Spleen (tissue), 13 donors: ENCODE measurements at places on chromosomes 5 and 9. TPM values are rescaled to one million over a fixed set of nuclear protein-coding genes. Genes with fewer than 3 reads are reported as not detected.

The PSAT1 gene
- 9.4 TPM for total RNA-seq

The ANKDD1B gene
- 1.4 TPM for total RNA-seq

The HCN1 gene
- not detected for total RNA-seq

The ECSCR gene
- total RNA-seq: 52.3 TPM

The OR1J4 gene
- not detected for total RNA-seq

The PPP3R2 gene
- total RNA-seq: not detected

The NR2F1-AS1 gene
- 8.4 TPM for total RNA-seq

The IFNA6 gene
- not detected for total RNA-seq

The HMMR gene
- 5.4 TPM for total RNA-seq

The OBP2B gene
- total RNA-seq: not detected

The POU5F2 gene
- 7.6 TPM for total RNA-seq

The PAEP gene
- total RNA-seq: not detected

The LCN15 gene
- not detected for total RNA-seq

The C9orf78 gene
- total RNA-seq: 40.7 TPM

The SLC25A2 gene
- 2.2 TPM for total RNA-seq

The DRD1 gene
- total RNA-seq: not detected

The KCNMB1 gene
- total RNA-seq: 0.97 TPM

The CDH9 gene
- not detected for total RNA-seq

The HINT2 gene
- 20.1 TPM for total RNA-seq

The ZNF346 gene
- total RNA-seq: 26.0 TPM

The LAMC3 gene
- total RNA-seq: 11.7 TPM

The NR3C1 gene
- 90.6 TPM for total RNA-seq
